ENCODE measurements at places on chromosomes 2 and 18.

GRCh38 chr18:59426855-59427254 lies 67.8 kb upstream of the LMAN1 start:
- DNase-seq = no peak

DNA sequence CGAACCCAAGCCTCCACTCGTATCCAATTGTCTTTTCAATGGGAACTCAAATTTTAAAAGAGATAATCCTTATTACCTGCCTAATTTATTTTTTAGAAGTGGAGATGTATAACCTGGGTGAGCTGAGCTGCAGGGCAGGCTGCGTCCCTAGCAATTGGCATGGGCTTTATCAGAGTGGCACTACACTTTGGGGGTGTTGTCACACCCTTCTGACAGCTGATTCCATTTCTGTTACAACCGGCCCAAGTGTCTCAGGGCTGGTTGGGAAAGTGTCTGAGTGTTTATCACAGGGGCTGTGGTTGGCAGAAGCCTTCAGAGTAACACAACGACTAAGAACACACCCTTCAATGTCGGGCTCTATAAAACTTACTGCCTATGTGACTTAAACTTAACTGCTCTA lies 295.0 kb downstream of the SMAD2 start:
- DNase-seq = no peak

DNA sequence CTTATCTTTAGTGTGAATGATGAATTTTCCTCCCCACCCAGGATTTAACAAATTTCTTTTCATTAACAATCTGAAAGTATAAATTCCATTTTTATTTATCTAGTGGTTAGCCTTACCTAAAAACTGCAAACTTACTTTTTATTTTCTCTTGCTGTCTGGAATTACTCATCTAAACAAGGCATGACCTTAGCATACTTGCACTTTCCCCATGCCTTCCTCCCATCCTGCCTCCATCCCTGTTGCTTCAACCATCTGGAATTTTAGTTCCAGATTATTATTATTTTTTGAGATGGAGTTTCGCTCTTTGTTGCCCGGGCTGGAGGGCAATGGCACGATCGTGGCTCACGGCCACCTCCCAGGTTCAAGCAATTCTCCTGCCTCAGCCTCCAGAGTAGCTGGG lies 35.6 kb downstream of the GDF7 start:
- DNase-seq = no peak

GRCh38 chr2:194103941-194104659 lies 1552.9 kb upstream of the SLC39A10 start:
- no peak for DNase-seq

DNA sequence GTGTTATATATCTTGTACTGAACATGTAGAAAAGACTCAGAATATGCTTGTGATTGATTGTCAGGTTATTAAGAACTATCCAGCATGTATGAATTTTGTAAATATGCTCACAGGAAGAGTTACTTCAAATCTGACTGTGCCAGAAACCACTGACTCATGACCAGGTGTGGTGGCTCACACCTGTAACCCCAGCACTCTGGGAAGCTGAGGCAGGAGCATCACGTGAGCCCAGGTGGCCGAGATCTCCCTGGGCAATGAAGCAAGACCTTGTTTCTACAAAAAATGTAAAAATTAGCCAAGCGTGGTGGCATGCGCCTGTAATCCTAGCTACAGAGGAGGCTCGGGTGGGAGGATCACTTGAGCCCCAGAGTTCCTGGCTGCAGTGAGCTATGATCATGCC lies 126.6 kb downstream of the COMMD1 start:
- DNase-seq = no peak

- no peak for DNase-seq
Observed at GRCh38 chr2:23127465-23127864, 257.5 kb upstream of the KLHL29 start.

DNA sequence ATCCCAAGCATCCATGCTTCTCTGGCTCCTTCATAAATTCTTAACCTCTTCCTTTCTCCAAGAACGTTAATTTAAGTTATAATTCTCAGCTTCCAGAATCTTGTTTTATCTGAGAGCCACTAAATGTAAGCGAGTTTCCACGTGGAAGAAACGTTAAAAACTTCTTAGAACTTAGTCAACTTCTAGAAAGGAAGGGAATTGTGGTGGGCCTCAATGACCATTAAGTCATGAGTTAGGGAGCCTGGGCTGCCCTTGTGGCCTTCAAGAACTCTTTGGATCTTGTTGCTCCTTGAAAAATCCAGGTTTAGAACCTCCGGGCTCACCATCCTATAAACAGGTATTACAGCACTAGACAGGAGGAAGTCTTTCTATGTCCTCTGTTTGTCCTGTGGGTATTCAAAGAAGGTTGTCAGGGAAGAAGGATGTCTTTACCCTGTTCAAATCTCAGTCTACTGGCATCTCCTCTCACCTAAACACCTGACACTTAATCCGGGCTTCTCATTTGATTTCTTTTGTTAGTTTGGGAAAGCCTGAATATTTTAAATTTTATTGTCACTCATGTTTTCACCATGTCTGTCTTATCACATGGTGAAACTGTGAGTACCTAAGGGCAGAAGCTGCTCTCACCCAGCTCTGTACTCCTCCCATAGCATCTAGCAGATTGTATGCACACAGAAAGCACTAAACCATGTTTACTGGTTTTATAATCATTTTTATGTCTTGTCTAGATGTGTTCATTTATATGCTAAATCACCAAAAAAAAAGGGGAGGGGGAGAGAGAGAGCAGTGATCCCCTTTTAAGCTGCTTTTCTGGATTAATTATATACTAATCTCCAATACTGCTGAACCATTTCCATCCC lies 6.3 kb downstream of the RND3 start:
- no peak for DNase-seq

Data from astrocyte of the cerebellum (primary cell).